Activated CD4-positive, CD25-positive, alpha-beta regulatory T cell (primary cell): ENCODE measurements at places on chromosomes 1 and 21.

- DNase-seq, result no peak
These were observed 37.6 kb upstream of the CLSTN1 start for GRCh38 chr1:9861360-9861759.

- no peak for DNase-seq
These were observed 23.4 kb downstream of the GORAB start for GRCh38 chr1:170555370-170555769.

GRCh38 chr1:66243548-66244130 lies 290.3 kb upstream of the SGIP1 start:
- no peak for DNase-seq

- DNase-seq, result no peak
These were observed 16.0 kb downstream of the HTR6 start for GRCh38 chr1:19680644-19681043.

DNA sequence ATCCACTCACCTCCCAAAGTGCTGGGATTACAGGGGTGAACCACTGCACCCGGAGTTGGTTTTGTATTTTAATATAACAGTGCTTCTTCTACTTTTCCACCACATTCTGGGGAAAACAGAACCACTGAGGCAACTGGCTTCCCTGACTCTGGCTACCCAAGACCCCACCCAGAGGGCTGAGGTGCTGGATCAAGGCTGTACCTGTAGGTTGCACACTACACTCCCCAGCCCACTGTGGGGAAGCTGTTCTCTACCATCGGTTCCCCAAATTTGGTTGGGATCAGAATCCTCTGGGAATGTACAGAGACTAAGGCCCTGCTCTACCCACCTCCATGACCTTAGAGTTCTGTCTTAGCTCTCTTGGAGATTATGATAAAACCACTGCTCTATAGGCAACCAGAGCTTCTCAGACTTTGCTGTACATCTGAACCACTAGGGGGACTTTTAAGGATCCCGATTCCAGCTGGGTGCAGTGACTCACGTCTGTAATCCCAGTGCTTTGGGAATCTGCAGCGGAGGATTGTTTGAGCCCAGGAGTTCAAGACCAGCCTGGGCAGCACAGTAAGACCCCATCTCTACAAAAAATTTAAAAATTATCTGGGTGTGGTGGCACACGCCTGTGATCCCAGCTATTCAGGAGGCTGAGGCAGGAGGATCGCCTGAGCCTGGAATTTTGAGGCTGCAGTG lies 51.6 kb downstream of the GNG4 start:
- DNase-seq, result no peak
